ENCODE measurements at places on chromosomes 1 and 21.

DNA sequence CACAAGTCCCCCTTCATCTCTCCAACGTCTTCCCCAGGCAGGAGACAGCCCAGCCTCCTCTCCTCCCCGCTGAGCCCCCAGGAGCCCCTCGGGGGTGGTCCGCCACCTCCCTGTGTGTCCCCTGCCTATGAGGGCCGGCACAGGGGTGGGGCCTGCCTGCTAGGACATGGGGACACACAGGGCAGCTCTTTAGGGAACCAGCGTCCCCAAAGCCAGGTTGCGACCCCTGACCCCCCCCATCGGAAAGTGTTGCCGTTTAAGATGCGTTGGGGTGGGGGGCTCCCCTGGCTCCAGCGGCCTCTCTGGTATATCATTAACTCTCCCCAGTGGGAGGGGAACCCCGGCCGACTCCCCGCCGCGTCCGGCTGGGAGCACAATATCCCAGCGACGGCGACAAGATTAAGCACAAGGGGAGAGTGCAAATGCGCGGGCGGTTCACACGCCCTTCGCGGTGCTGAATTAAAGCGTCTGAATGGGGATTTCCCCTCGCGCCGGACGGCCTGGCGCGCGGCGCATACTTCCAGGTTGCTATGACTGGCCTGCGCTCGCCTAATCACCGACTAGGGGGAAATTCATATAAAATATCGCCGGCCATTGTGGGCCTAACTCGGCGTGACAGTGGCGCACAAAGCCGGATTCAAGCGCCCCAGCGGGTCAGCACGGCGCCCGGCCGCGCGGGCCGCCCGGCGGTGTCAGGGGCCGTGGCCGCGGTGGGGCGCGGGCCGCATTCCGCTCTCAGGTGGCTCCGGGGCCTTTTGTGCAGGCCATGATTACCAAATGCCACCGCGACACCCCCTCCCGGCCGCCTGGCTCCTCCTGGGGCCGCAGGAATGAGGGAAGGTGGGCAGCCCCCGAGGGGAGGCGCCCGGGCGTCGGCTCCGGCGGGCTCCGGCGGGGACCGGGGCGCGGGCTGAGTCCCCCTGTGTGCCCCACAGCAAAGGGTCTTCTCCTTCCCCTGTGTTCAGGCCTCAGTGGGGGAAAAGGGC, 30.9 kb downstream of the WNT3A start:
- DNase-seq, result no peak

DNA sequence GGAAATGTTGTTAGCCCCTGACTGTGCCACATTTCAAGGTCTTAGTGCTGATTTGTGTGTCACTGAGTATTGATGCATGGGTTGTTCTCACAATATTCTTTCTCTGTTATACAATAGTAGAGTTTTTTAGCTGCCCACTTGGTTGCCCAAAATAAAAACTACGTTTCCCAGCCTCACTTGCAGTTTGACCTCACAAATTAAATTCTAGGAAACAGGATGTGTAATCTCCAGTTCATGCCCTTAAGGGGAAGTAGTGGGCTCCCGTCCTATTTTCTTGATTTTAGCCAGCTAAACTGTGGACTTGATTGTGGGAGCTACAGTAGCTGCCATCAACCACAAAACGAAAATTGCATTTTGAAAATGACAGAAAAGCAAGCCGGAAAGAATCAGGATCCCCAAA, 27.3 kb upstream of the LAMC1 start:
- no peak for DNase-seq

GRCh38 chr1:174153085-174153824, 6.1 kb upstream of the RABGAP1L start:
- peak; percentile 40 for DNase-seq

DNA sequence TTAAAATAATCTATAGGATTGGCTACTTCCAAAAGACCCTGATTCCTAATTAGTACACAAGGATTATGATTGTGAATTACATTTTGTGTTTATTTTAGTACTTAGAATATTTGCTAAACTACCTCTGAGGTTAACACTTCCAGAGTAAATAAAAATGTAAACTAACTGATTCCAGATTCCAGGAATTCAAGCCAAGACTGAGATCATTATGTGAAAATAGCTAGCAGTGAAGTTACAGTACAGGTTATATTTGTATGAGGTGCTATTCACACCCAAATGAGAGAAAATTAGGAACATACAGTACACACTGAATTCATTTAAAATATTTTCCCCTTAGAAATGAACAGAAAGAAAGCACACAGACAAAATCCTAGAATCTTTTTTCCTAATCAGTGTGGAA, 28.8 kb downstream of the TTLL7 start:
- no peak for DNase-seq

GRCh38 chr1:183180218-183180617, 5.8 kb upstream of the LAMC2 start:
- no peak for DNase-seq

DNA sequence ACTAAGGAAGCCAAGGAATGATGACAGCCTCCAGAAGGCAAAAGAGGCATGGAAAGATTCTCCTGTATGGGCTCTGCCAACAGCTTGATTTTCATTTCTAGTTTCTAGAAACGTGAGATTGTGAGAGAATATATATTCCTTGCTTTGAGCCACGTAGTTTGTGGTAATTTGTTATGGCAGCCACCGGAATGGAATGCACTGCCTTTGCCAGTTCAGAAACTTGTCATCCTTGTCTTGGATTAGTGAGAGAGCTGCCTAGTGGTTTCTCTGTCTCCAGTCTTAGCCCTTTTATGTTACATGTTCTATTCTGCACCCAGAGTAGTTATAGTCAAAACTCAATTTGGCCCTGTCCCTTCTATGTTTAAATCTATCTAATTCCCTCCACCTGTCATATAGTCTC, 216.0 kb upstream of the PTGFR start:
- DNase-seq, result no peak

- no peak for DNase-seq
These were observed 15.0 kb downstream of the HLX start for GRCh38 chr1:220894025-220894923.

GRCh38 chr1:200206340-200206739, 178.8 kb downstream of the NR5A2 start:
- no peak for DNase-seq

DNA sequence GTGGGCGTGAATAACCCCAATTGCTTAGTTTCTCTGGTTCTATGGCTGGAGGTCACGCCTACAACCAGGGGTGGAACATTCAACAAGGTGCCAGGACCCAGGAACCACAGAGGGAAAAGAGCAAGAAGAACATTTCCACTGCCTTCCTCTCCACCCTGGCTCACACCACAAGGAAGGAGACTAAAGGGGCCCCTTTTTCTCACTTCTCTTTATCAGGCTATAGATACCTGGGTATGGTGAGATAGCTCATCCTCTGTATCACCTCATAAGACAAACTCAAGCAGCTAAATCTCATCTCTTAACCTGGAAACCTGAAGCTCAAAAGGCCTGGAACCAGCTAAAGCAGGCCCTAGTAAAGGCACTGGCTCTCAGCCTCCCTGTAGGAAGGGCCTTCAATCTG, 438.8 kb upstream of the OLFM3 start:
- no peak for DNase-seq

- no peak for DNase-seq
These were observed 3.2 kb upstream of the APOBEC4 start for GRCh38 chr1:183656355-183656754.

- DNase-seq, result no peak
These were observed 3.2 kb upstream of the SPRR4 start for GRCh38 chr1:152967201-152967600.

DNA sequence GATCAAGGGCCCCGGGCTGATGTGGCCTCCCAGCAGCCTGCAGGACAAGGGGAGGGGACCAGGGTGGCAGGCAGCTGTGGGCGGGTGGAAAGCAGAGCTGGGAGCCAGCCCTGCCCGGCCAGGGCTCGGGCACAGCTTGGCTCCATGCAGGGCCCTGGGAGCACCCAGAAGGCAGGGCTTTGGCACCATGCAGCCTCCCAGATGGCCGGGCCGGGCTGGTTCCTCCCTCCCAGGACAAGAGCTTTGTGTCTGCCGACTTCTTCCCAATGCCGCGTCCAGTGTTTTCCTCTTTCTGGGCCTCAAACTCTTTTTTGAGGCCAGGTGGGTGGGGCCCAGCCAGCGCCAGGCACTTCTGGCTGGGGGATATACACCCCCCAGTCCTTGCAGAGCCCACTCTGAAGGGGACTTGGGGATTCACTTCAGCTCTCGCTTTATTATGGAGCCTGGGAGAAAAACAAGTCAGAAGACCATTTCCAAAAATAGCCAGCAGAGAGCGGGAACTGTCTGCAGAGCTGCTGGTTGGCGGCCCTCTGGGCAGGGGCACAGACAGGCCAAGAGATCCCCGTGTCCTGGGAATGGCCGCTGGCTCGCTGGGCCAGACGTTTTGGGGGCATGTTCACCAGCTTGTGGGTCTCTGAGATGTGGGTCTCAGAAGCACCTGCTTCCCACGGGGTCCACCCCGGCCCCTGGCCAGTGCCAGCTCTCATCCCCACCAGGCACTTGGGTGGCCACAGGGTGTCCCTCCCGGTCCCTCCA, 103.8 kb upstream of the ARHGEF16 start:
- DNase-seq, result no peak

GRCh38 chr1:26999440-26999987, 6.0 kb downstream of the TRNP1 start:
- no peak for DNase-seq

DNA sequence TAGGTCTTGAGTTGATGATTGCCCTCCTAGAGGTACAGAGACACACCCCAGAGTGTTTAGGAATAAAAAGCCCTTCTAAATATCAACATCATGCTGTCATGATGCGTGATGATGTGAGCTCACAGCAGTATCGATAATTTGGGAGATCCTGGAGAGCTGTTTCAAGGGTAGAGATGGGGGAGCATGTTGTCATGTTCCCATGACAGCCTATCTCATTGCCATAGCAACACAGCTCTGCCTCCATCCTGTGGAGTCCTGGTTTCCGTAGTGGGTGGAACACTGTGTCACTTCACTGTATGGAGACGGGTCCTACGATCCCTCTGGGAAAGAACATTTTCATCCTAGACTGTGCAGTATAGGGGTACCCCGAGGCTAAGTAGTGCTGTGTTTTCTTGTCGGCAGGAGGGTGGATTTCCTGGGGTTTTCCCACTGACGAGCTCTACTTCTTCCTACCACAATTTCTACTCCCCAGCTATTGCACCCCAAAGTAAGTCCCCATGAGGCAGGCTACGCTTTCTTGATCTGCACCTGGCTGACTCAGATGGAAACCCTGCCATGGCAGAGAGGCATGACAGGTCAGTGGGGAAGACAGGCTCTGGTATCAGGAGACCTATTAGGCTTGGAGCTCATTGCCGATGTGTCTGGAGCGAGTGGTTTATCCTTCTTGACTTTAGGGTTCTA, 7.2 kb downstream of the KISS1 start:
- DNase-seq, result no peak

- no peak for DNase-seq
These were observed 52.2 kb downstream of the KIRREL1 start for GRCh38 chr1:158045639-158046038.

GRCh38 chr21:18424276-18424675, 20.7 kb upstream of the TMPRSS15 start:
- no peak for DNase-seq

DNA sequence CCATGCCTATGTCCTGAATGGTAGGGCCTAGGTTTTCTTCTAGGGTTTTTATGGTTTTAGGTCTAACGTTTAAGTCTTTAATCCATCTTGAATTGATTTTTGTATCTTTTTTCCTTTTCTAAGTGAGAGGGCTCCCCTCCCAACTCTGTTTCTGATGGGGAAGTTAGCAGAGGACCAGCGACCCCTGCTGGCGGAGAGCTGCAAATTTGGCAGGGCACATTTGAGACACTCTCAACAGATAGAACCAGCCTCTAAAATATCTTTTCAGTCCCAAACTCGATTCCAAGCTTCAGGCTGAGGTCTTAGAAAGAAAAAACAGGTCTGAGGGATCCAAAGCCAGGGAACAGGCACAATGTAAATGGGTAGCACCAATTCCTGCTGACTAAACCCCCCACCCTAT, 32.5 kb downstream of the LRRC3 start:
- peak; percentile 28 for DNase-seq
